SHP77 (cell line): ENCODE measurements at places on chromosomes 3 and 15.

DNA sequence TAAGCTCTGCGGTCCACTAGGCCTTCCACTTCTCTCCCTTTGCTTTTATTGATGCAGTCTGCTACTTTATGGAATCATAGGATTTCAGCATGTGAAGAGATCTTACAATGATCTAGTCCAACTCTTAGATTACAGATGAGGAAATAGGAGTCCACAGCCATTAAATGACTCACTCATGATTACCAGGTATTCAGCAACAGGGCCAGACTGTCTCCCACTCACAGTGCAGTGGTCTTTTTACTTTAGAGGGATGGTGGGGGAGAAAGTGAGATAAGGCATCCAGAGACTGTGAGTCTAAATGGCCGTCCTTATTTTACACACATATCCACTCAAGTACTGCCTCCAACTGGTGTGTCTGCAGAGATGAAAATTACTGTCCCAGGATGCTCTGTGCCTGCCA is 88.5 kb upstream of the SKOR1 start:
- no peak for DNase-seq

DNA sequence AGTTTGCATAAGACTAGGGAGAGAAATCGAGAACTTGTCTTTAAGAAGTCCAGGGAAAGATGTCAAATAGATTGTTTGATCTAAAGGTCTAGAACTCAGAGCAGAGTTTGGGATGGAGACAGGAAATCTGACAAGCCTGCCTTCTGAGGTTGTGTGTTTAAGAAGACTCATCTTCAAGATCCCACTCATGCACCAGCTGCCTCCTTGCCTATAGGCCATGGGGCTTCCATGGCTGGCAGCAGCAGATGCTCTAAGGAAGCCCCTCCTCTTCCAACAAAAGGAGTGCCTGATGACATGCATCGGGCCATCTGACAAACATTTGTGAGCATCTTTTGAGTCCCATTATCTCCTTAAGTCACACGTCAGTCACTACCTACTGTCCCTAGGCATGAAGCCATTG is 47.4 kb downstream of the WNT5A start:
- DNase-seq = no peak

DNA sequence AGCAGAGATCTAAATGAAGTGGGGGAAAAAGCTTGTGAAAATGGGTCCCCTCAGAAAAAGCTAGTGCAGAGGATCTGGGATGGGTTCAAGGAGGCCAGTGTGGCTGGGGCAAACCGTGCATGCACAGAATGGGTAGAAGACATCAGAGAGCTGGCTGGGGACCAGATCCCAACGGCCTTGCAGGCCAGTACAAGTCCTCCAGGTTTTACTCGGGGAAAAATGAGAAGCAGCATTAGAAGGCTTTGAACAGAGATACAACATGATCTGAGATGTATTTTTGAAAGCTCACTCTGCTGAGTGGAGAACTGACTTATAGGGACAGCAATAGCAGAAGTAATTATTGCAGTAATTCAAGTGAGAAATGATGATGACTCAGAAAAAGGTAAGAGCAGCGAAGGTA is 114.5 kb downstream of the HERC1 start:
- no peak for DNase-seq

- peak; percentile 43 for DNase-seq
These were observed 751.7 kb upstream of the GOLIM4 start for GRCh38 chr3:168847291-168847883.

DNA sequence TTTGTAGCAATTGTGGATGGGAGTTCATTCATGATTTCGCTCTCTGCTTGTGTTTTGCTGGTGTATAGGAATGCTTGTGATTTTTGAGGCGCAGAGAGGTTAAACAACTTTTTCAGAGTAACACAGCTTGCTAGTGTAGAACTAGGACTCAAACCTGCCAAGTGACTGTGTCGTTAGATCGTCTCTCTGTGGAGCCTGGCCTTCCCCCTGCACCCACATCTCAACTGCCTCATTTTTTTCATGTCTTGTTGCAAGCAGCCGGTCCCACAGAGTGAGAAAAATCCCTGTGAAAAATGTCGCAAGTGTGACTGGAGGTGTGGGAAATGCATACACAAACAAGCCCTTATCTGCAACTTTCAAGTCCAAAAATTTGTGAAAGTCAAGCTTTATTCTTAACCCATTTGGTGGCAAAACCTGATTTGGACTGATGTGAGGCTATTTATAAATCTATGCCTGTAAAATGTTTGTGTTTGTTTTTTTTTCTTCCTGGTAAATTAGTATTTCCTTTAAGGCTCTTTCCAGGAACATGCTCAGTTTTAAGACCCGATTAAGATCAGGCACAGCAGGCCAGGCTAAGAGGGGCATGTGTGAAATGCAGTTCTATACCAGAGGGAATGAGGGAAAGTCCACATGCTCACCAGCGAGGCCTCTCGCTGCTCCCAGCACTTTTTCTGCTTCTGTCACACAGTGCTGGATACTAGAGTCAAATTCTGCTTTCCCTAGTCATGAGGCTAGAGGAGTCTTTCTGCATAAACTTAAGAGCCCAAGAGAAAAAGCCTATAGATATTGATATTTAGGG is 25.8 kb downstream of the ST6GAL1 start:
- no peak for DNase-seq

DNA sequence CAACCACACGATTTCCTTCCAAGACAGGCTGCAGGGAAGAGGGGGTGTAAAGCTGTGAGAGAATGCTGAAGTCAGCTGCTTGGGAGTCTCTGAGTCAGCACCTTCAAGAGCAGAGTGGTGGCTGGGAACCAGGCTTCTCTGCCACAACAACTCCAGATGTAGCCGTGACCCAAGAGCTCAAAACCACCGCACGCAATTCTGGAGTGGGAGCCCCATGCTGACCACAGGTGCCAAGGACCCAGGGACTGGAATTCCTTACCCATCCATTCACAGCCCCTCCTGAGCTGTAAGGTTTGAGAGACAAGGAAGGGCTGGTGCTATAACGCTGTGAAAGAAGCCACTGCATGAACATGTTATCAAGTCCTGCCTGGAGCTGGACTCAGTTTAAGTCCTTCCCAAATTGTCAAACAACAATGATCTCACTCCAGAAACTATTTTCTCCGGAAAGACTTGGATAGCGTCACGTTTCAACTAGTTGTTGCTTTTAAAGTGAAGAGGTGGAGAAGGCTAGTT is 61.4 kb downstream of the UMPS start:
- DNase-seq = no peak

DNA sequence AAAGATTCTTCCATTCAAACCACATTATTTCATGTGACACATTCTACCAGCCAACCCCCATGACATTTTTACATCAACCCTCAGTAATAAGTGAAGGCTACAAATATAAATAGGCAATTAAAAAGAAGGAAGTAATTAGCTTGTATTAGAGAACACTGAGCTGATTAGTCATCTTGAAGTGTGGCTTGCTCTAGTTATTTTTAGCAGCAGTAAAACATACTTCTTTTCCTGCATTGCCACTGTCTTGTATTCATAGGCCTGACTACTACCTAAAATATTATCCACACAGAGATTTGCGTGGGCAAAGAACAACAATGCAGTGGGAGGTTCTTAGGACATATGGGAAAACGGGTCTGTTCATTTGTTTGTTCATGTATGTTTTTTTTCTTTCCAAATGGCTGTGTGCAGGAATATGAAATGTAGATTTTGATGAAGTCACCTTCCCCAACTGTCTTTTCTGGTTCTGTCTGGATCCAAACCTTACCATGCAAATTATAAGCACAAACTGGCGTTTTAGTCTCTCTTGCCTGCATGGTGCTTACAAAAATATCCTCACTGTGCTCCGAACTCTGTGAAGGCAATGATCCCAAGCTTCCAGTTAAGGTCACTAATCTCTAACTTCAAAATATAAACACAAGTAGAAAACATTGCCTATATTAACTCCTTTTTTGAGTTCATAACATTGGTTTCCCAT is 31.5 kb upstream of the TM4SF4 start:
- DNase-seq = no peak

DNA sequence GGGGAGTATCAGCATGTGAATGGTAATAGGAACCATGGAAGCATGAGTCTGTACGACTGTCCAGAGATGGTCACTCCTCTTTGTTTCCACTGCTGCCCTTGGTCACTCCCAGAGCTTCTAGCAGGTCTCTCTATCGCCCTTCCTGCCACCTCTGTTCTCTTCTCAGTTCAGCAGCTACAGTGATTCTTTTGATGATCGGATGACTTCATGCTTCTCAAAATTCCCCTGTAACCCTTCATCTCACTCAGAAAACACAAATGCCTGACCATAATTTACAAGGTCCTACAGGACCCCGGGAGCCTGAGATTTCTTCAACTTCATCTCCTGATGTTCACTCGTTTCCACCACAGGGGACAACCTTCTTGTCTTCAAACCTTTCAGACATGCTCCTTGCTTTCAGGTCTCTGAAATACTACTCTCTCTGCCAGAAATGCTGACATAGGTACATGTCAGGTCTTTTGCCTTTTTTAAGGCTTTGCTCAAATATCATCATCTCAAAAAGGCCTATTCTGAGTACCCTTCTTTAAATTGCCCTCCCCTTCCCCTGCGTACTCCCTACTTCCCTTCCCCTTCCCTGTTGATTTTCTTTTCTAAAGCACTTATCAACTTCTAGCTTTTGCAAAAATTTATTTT is 42.1 kb upstream of the BHLHE40 start:
- no peak for DNase-seq

DNA sequence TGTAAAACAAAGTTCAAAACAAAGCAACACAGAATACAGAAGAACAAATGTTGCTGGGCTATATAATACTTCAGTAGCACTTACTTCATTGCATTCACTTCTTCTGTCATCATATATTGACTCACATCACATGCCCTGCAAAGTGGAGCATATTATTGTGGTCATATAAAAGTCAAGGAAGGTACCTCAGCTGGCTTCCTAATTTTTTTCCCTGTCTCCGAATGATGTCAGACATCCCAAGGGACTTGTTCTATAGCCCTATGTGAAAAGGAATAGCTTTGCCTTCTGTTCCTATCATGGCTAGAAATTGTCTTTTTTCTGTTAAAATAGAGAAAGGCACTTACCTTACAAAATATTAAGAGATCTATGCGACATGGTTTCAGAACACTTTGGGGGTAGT is 109.4 kb downstream of the LRTM1 start:
- no peak for DNase-seq

DNA sequence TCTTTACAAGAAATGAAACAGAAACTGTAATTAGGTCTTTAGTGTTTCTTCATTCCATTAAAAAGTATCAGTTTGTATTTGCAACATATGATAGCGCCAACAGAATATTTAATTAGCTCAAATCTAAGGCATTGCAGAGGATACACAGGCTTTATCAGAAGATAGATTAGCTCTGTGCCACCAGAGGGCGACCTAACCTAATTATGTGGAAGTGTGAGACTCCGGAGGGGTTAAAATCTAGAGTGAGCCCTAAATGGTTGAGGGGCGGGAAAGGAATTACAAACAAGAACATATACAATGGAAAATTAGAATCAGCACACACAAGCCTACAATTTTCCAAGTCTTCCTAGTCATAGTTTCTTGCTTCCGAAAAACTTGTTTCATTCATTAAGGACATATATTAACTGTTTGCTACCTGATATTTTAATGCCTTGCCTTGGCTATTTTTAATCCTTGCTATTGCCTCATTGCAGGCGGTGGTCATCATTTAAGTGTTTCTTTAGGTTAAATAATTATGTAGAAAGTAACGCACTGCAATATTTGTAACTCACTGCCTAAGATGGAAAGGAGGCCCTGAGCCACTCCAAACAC is 18.0 kb upstream of the RYR3 start:
- DNase-seq = peak; percentile 71

DNA sequence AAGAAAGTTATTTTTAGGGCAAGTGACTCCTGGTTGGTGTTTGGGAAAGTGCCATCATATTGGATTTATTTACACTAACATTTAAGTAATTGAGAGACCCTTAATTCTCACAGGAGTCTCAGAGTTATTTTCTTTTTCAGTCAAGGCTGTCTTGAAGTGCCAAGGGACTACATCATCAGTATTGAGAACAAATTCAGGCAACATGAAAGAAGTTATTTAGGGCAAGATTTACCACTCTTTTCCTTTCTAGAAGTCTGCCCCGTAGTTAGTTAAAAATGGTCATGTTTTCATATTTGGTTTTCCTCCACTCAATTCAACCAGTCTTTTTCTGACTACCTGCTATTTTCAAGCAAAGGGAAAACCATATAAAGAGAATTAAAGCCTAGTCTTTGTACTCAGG is 6.1 kb downstream of the B4GALT4 start:
- no peak for DNase-seq

GRCh38 chr3:30751610-30752299 is 142.7 kb downstream of the GADL1 start:
- no peak for DNase-seq

DNA sequence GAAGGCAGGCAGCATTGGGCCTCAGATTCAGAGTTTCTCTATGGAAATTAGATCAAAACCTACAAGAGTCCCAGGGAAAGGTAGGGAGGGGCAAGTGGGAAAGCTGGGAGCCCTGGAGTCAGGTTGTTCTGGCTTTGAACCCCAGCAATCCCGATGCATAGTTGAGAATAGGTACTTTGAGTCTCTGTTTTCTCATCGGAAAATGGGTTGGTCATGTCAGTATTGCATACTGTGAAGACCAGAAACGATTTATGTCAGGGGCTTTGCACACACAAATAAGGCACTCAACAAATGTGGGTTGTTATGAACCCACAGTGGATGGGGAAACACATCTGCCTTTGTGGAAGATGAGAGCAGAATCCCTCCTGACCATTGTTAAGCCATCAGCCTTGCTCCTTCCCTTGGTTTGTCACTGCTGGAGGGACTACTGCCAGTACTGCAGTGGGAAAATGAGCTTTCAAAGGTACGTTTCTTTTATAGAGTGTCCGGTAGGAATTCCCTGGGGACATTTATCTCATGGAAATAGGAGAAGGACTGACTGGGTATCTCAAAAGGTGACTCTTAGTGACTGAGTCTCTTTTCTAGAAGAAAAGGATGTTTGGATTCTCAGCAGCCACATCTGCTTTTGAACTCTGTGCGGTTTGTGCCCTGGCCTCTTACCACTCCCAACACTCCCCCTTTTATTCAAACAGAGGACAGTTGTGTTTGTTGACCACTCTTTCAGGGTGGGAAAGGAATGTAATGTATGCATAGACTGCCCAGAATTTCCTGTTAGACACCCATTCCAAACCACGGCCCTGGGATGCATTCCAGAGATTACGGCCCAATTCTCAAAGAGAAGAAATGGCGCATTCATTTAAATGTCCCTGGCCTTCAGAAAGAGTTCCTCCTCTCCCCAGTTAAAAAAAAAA is 54.6 kb upstream of the VILL start:
- DNase-seq = no peak

- no peak for DNase-seq
These were observed 323.8 kb downstream of the GBE1 start for GRCh38 chr3:81437683-81438082.

GRCh38 chr3:133663569-133664313 is 2.0 kb upstream of the TOPBP1 start:
- DNase-seq = peak; percentile 83

GRCh38 chr3:134796281-134797056 is 1.4 kb downstream of the EPHB1 start:
- DNase-seq = no peak

DNA sequence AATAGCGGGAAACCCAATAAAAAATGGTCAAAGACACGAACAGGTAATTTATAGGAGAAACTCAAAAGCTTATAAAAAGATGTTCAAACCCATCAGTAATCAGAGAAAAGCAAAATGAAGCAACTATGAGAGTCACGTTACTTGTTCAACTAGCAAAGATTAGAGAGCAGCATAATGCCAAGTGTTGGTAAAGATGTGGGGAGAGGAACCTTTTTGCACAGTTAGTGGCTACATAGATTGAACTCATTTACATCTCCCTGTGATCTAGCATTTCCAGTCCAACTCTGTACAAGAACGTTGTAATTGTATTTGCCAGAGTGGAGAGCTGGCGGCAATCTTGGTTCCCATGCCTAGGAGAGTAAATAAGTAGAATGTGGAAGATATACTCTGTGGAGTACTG is 15.2 kb downstream of the CCR1 start:
- DNase-seq = no peak

GRCh38 chr3:73618461-73618860 is 6.3 kb downstream of the PDZRN3 start:
- DNase-seq = no peak
